ENCODE measurements at places on chromosomes 5 and 9.

DNA sequence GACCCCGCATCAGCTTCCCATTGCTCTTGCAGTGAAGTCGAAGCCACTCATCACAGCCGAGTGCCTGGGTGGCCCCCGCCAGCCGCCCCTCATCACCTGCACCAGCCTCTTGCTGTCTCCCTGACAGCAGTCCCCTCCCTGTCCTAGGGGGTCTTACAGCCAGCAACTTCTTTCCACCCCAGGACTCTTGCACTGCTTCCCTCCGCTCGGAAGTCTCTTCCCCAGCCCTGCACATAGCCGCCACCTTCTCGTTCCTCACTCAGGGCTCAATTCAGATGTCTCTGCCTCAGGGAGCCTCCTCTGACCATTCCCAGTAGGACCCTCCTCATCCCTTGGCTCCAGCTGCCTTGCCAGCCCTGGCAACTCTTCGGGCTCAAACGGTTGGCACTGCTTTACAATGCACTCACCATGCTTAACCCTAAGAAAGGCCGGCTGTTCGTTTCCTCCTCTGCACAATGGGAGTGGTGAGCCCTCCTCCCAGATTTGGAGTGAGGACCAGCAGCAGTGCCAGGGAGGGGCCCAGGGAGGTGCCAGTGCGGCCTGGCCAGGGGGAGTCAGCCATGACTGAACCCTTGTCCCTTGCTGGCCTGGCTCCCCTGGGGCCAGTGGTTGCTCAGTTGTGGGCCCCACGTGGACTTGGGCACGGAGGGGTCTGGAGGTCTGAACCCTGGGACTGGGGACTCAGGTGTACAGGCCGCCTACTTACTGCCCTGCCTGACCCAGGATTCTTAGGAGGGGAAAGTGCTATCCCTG lies 6.1 kb downstream of the TCF7 start:
- no peak for DNase-seq

- DNase-seq, result no peak
These were observed 16.0 kb upstream of the OR13C9 start for GRCh38 chr9:104633976-104634520.

GRCh38 chr9:96453625-96454024 lies 3.7 kb downstream of the HABP4 start:
- DNase-seq, result no peak

GRCh38 chr9:69931340-69931739 lies 110.7 kb downstream of the CFAP95 start:
- no peak for DNase-seq
